ENCODE measurements at places on chromosomes 12 and 14. TPM values are rescaled to one million over a fixed set of nuclear protein-coding genes. Genes with fewer than 3 reads are reported as not detected.
A peak's percentile ranks its signal among the peaks of the same experiment; 100 is the strongest.

- DNase-seq = no peak
Observed at GRCh38 chr14:104016873-104017650, 68.4 kb upstream of the ASPG start.

GRCh38 chr14:91942946-91943345 lies 4.5 kb downstream of the FBLN5 start:
- no peak for DNase-seq

- no peak for DNase-seq
Observed at GRCh38 chr12:25623816-25624215, 70.7 kb upstream of the LMNTD1 start.

DNA sequence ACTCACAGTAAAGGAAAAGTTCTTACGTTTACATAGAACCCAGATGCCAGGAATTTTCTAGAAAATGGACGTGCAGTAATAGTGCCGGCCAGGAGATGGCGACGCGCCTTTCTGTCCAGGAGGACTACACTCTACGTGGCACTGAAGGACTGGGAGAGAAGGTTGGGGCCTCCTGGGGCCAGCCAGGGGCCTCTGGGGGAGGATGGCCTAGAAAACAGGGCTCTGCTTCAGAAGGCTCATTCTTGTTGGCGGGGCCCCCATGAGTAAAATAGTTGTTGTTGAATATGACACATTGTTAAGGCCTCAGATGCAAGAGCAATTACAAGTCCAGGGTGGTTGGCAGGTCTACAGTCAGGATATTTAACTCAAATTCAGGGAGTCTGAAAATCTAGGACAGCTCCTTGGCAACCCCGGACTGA lies 120.1 kb upstream of the MAX start:
- DNase-seq = peak; percentile 78

DNA sequence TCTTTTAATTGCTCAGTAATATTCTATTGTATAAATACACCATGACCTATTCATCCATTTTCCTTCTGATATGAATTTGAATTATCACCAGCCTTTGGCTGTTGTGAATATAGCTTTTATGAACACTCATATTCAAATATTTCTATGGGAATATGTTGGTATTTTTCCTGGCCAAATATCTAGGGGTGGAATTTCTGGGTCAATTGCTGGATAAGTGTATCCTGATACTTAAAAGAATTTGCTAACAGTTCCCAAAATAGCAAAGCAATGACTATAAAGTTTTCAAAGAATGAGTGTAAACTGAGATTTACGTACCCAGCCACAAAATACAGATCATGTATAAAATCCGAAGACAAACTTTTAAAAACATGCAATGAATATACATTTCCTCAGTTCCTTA lies 148.7 kb upstream of the CLEC14A start:
- peak; percentile 16 for DNase-seq

DNA sequence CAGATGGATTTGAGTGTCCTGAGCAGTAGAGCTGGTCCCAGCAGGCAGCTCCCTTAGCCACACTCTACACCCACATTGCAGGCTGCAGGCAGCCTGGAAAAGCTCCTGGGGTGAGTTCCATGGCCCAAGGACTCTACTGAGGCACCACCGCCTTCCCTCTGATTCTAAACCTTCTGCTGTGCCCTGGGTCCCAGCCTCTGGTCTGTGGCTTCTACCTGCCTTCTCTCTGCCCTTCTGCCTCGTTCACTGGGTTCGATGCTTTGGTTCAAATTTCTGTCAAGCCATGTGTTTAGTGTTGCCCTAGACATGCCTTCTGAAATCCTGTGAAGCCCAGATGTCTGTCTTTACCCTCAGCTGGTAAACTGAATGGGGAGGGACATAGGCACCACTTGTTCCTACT lies 1.5 kb upstream of the FGF6 start:
- DNase-seq = no peak

GRCh38 chr12:111267144-111267543 lies 101.8 kb downstream of the PHETA1 start:
- DNase-seq = no peak

DNA sequence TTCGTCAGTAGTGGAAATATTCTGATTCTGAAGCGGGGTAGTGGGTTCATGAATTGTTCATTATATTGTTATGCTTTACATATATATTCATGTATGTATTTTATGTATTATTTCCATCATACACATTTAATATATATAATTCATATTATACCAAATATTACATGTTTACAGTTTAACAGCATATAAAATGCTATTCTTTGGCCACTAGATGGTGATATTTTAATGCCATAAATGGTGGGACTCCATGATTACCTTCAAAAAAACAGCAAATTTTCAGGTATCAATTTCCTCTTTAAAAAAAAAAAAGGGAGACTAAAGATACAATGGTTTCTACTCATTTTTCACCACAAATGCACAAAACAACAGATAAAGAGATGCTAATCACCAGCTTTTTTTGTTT lies 41.0 kb downstream of the BDKRB1 start:
- peak; percentile 40 for DNase-seq

GRCh38 chr12:88299567-88300101 lies 157.5 kb downstream of the TMTC3 start:
- DNase-seq = peak; percentile 95

DNA sequence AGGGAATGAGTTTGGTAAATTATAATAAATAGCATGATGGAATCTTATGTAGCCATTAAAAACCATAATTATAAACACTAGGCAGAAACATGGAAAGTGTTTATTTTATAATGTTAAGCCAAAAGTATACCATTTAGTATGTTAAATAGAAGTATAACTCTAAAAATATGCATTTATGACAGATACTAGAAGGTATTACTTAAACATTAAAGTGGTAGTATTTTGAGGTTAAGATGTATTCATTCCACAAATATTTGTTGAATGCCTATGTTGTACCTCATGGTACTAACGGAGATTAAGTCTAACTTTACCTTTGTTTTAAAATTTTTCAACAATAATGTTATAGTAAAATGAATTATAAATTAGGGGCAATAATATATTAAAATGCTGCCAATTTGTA lies 24.1 kb downstream of the TTC8 start:
- peak; percentile 52 for DNase-seq

DNA sequence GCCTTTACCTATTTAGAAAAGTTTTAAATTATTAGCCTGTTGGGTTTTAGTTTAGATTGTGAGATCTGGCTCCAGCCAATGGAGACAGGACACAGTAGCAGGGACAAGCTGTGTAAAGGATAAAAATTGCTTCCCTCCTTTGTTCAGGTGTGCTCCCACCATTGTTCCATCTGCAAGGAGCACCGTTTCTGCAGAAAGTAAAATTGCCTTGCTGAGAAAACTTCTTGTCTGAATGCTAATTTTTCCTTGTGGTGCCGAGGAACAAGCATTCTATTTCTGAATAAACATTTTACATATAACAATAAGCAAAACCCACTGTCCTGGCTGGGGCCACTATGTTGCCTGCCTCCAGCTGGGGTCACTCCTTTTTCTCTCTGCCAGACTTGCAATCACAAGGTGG lies 72.7 kb upstream of the ZFP36L1 start:
- no peak for DNase-seq

DNA sequence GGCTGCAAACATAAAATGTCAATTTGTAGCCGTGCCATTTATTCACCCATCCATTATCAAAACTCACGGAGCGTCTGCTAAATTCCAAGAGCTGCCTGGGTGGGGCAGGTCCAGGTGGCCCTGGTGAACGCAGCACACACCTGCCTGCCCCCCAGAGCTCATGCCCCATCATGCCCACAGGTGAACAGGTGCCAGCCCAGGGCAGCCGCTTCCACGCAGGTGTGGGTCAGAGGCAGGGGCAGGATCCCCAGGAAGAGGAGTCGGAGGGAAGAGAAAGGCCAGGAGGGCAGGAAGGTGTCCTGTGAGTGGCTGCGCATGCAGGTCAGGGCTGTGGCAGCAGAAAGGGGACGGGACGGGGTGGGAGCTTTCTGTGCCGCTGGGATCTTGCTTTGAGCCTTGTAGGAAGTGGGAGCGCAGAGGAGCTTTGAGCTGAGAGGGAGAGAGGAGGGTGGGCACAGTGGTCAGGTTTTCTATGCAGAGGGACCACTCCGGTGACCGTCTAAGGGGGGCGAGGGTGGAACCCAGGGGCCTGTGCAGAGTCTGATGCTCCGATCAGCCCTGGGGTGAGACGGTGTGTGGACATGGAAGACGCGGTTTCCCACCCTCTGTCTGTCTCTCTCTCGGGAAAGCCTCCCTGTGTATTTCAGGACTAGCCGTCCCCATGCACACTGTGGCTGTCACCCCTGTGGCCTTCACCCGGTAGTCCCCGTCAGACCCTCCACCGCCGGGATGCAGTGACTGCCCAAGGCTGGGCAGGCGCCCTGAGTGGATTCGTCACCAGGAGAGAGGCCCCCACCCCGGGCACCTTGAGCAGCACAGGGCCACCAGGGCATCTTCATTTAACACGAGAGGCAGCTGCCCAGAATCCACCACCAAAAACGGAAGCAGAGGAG lies 26.7 kb downstream of the GALNT9 start:
- no peak for DNase-seq

DNA sequence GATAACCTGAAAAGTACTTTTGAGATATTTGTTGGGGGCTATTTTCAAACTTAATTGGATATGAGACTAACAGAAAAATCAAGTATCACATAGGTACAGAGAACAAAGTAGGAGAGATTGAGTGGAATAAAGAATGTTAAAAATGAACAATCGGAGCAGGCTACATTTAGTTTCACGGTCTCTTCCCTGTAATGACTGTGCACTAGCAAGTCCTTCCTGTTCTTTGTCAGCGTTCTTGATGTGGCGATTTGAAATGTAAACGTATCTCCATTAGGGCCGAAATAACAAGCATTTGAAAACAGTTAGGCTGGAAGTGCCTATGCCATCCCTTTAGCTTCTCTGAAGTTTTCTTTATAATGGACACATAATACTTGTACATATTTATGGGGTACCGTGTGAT lies 31.0 kb downstream of the SLC25A29 start:
- DNase-seq = no peak

GRCh38 chr12:30396576-30396975 lies 299.1 kb downstream of the IPO8 start:
- no peak for DNase-seq

- no peak for DNase-seq
Observed at GRCh38 chr14:93368996-93369712, 22.2 kb downstream of the COX8C start.

DNA sequence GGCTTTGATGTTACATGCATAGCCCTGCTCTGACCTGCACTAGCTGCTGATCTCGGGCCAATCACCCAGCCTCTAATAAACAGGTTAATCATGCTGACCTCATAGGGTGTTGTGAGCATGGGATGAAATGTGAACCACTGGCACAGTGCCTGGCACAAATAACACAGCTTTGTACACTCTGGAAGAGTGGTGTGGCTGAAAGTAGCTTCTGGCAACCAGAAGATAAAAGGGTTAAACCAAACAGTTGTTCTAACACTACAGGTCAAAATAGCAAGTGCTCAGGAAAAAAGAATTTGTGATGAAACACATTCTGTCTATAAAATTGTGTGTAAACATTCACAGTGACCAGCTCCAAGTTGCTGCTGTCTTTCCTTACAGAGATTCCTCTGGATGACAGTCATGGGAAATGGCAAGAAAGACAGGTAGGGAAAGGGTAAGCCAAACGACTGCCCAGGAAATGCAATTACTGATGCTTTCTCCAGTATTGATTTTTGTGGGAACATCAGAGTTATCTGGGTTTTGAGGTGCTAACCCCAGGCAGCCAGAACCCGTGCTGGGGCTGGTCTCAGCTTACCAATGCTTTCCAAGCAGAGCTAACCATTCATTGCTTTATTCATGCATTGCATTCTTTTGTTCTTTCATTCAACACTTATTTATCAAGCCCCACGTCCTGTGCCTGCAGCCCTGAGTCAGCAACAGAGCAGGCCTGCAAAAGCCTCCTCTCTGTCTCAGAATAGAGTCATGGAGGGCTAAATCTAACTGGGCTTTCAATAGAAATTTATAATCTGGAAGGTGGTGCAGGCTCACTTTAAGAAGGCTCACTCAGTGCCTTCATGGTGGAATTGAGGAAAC lies 38.1 kb upstream of the CAPRIN2 start:
- peak; percentile 91 for DNase-seq

DNA sequence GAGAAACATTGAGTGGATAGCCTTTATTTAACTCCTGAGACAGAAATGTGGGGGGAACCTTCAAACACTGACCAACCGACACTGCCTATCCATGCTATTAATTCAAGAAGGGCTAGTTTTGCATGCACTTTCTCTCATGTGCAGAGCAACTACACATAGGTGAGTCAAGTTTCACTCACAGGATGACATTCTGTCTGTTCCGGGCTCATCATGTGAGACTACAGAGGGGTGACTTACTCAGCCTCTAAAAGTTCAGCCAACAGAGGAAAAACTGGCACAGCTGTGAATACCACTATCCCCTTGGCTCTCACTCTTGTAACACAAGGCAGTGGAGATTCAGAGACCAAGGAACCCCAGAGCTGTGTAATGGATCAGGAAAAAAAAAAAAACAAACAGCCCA lies 13.3 kb downstream of the BEST3 start:
- peak; percentile 92 for DNase-seq

GRCh38 chr14:78182722-78183121 lies 12.5 kb downstream of the NRXN3 start:
- DNase-seq = no peak

DNA sequence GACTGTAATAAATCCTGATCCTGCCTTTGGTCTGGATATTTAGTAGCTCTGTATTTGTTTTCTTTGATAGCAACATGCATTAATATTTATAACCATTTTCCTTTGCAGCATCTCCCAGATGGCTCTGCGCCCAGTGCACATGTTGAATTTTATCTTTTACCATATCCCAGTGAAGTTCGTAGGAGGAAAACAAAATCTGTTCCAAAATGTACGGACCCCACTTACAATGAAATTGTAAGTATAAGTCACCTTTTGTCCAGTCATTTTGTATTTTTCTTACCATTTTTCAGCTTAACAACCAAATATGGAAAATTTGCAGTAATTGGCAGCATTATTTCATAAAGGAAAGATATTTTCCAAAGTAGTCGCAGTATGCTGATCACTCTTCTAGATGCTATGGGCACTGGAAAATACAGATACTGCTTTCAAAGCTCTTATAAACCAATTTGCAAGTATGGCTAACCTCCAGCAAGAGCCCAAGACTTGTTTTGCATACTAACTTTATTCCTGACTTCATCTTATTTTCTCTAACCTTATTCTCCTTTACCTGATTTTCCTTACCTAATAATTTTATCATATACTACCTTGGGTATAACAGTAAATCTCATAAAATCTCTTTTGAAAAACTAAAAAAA lies 97.4 kb downstream of the PLCZ1 start:
- no peak for DNase-seq

SYNE3 gene
- total RNA-seq = 1.2 TPM

STYK1 gene
- total RNA-seq = 8.6 TPM

INHBC gene
- total RNA-seq = not detected

PTPRQ gene
- total RNA-seq = 0.07 TPM

FOXM1 gene
- 88.6 TPM for total RNA-seq

AQP6 gene
- total RNA-seq = not detected

FRS2 gene
- total RNA-seq = 17.6 TPM
